CD4-positive, alpha-beta T cell treated with Interleukin-2 at 100 ng/mL for 4 hours (primary cell): ENCODE measurements at places on chromosomes 2 and 18.
A peak's percentile ranks its signal among the peaks of the same experiment; 100 is the strongest.

DNA sequence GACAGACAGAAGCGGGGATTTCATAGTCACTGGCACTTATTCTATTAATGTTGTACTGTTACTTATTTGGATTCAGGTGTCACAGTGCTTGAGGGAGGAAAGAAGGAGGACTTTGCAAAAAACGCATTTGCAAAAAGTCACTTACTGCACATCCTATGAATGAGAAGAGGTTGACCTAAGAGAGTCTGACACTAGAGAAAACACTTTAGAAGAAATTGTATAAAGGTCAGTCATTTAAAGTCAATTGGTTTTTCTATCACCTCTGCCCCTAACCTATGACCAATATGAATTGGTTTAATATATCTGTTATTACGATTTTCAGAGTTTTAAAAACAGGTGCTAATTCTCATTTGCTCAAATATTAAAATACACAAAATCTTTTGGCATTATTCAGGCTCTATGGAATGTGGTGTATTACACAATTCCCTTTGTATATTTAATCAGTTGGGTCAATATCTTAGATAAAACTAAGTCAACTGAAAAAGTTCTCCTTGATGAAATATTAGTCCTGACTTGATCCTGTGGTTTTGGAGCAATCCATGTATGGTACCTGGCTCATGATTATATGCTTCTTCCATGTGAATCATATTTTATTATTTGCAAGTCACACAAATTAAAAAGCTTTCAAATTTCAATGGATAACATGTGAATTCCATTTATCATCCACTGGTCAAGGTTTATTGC is 157.4 kb downstream of the CDH2 start:
- no peak for DNase-seq

GRCh38 chr18:56568986-56569385 is 69.4 kb downstream of the TXNL1 start:
- no peak for DNase-seq

- DNase-seq = no peak
These were observed 13.4 kb downstream of the NFE2L2 start for GRCh38 chr2:177251165-177251542.

DNA sequence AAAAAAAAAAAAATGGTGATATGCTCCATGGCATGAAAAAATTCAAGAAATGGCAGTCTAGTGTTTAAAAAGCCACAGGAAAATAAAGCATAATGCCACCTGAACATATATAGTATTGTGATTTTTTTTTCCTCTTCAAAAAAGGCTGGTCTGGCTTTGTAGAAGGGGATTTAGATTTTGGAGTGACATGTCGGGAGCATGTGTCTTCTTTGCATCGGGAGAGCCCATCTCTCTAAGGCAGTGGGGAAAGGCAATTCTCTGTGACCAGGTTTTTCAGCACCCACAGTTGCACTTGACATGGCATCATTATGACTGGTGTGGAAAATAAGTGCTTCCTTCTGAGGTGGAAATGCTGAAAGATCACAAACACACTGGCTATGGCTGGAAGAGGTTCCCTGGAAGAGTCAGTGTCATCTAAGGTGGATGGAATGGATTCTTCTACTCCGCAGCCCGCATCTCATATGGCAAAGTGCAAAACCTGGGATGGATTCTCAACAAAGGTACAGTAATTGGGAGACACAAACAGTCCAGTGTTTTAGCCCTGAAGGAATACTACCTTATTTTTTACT is 172.5 kb downstream of the AGAP1 start:
- DNase-seq = peak; percentile 49

DNA sequence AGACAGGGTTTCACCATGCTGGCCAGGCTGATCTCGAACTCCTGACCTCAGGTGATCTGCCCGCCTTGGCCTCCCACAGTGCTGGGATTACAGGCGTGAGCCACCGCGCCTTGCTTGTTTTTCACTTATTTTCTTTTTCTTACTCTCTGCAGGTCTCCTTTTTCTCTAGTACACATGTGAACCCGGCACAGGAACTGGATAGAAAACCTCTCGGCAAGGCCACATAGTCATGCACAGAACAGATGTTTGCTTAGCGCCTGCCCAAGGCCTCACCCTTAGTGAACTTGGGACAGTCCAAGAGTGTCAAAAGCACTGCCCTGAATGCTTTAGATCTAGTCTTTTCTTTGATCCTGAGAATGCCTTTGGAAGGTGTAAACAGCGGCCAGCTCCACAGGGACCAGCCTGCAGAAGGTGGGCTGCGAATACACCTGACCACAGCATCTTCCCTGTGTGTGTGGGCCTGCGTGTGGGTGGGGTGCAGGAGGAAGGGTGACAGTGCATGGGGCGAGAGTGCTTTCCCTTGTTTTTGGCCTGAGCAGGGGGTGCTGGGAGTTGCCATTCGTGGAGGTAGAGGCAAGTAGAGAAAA is 27.0 kb downstream of the IMPA2 start:
- DNase-seq = no peak

GRCh38 chr2:157830696-157831570 is 45.2 kb downstream of the ACVR1 start:
- DNase-seq = peak; percentile 4

GRCh38 chr2:30336084-30336483 is 104.8 kb downstream of the LBH start:
- DNase-seq = no peak

DNA sequence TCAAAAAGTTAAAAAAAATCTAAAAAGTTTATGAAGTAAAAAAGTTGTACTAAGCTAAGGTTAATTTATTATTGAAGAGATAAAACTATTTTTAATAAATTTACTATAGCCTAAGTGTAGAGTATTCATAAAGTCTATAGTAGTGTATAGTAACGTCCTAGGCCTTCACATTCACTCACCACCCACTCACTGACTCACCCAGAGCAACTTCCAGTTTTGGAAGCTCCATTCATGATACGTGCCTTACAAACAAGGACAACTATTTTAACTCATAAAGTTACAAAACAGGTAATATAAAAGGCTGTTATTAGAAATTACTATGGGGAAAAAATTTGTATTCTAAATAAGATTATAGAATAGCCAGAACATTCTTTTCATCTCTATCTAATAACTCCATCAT is 158.9 kb upstream of the FN1 start:
- no peak for DNase-seq

GRCh38 chr2:223918671-223919134 is 26.4 kb downstream of the WDFY1 start:
- DNase-seq = no peak

DNA sequence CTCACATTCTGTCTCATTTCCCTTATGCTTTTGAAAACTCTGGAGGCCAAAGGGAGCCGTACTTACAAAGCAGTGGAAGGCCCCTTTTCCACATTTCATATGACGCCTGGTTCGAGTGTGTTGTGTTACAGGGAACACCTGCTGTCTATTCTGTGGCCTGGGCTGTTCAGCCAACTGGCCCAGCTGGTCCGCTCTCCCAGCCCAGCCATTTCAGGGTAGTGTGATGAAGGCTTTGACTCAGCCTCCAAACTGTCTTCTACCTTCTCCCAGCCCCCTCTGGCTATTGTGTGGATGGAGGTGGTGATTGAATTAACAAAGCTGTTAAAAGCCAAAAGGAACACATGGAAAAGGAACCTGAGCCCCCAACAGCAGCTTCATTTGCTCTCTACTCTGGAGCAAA is 233.8 kb downstream of the ICOS start:
- DNase-seq = no peak

DNA sequence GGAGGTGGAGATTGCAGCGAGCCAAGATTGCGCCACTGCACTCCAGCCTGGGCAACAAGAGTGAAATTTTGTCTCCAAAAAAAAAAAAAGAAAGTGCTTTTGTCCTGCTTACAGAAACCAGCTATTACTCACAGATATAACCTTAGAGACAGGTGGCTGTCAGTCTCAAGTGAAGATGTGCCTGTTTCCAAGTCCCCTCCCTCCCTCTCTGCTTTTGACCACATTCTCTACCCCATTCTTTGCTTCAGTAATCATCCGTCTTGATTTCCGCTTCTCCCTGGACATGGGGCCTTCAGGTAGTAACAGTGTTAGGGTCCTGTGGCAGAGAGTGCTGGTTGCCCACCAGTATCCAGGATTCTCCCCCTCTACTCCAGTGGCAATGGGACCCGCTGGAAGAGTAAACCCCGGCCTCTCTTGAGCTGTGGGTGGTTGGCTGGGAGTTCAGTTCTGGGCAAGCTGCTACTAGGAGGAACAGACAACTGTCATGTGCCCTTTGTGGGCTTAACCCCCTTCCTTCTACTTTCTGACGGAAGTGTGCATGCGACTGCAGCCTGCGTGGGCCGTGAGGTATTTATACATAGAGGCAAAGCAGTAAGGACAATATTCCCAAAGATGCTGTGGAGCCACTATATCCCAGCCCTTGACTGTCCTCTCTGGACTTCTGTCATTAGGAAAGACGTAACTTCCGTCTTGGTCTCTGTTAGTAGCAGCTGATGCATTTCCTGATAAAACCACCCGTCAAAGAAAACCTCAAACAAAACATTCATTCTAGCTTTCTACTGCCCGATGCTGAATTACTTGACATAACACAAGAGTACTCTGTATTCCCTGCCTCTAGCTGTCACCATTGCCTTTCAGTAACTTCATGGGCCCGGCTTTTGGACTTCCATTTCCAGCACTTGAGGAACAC is 17.8 kb downstream of the PDCL3 start:
- peak; percentile 66 for DNase-seq

GRCh38 chr2:41709702-41710599 is 337.9 kb upstream of the PKDCC start:
- no peak for DNase-seq

DNA sequence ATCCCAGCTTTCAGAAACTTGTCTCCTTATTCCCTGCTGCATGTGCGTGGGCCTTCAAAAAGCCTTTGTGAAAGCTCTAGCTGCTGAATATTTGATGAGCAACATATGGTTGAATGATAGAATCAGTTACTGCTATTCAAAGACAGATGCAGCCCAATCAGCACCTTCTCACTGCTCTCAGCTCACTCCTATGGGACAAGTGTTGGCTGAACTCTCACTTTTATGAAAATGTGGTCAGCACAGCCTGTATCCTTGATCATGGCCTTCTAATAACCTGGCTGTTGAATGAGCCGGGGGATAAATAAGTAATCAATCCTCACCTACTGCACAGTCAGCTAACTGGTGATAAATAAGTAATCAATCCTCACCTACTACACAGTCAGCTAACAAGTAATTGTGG is 103.2 kb downstream of the PIEZO2 start:
- no peak for DNase-seq

DNA sequence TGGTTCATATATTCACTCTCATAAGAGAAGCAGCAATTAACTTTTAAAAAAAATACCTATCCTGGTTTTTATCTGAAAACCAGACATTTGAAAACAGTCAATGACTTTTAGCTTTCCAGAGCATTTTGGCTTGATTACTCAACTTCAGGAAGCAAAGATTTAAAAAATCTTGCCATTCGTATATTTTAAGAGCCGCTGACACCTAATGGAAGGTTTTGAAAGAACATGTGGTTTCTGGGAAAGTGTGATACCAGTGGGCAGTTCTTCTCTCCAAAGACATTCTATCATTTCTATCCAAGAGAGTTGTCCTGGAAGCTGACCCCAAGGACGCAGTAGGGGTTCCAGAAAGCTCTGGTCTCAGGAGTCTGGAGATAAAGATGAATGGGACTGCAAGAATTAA is 234.7 kb downstream of the TTC32 start:
- no peak for DNase-seq

- no peak for DNase-seq
These were observed 477.5 kb downstream of the SLC4A3 start for GRCh38 chr2:220104871-220105351.

DNA sequence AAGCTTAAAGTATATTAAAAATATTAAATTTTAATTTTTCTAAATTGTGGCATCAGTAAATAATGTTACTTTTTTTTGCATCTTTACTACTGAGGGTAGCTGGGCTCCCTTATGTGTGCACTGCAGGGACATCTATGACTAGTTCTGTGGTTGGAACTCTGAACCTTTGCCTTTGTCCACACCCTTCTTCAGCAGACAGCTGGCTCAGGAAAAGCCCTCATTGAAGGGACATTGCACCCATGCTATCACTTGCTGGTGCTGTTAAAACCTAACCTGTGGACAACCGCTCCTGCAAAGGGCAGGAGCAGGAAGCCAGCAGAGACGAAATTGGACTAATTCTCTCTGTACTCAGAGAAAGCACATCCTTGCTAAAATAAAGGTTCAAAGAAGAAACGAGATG is 30.1 kb downstream of the MOCOS start:
- DNase-seq = no peak

GRCh38 chr2:238650536-238650935 is 197.3 kb upstream of the TWIST2 start:
- DNase-seq = no peak

- no peak for DNase-seq
These were observed 398.8 kb downstream of the CCDC85A start for GRCh38 chr2:56582570-56582969.

- DNase-seq = no peak
These were observed 148.5 kb downstream of the NEDD4L start for GRCh38 chr18:58192519-58192918.

GRCh38 chr2:231315896-231316295 is 79.6 kb upstream of the B3GNT7 start:
- no peak for DNase-seq

- DNase-seq = no peak
These were observed 36.7 kb downstream of the ADCYAP1 start for GRCh38 chr18:941331-941730.

DNA sequence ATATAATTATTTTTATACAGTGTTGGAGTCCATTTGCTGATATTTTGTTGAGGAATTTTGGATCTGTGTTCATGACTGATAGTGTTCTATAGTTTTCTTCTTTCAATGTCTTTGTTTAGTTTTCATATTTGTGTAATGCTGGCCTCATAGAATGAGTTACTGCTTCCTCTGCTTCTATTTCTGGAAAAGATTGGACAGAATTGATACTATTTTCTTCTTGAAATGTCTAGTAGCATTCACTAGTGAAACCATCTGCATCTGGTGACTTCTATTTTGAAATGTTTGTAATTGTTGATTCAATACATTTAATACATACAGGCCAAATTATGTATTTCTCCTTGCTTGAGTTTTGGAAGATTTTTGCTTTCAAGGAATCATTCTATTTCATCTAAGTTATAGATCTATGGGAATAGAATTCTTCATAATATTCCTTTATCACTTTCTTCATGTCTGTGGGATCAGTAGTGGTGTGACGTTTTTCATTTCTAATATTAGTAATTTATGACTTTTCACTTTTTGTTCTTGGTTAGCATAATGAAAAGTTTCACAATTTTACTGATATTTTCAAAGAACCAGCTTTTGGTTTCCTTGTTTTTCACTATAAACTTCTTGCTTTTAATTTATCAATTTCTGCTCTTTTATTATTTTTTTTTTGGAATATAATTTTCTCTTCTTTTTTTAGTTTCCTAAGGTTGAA is 509.9 kb upstream of the VRK2 start:
- no peak for DNase-seq

DNA sequence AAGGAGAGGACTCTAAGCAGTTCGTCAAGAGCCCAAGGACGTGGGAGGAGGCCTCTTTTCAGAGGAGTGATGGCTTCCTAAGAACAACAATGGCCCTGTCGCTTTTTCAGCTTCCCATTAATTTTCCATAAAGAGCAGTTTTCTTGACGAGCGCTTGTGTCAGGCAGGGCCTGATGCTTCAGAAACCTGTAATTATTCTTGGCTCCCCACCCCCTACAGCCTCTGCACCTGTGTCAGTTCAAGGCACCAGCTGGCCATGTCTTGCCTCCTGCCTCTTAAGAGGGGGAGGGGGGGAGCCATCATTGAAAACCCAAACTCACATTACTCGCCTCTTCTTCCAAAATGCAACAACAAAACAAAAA is 32.3 kb downstream of the KLF7 start:
- no peak for DNase-seq

- DNase-seq = no peak
These were observed 18.4 kb downstream of the ABI2 start for GRCh38 chr2:203346612-203347011.
